NCI-H1930 (cell line): ENCODE measurements at places on chromosomes 5 and 9.
A peak's percentile ranks its signal among the peaks of the same experiment; 100 is the strongest.

GRCh38 chr5:171418982-171419687 lies at the start of gene FGF18:
TSS of gene FGF18 (plus strand) at chr5:171419647. CDS start at chr5:171420200, 553 bp downstream.
- DNase-seq = peak; percentile 41

DNA sequence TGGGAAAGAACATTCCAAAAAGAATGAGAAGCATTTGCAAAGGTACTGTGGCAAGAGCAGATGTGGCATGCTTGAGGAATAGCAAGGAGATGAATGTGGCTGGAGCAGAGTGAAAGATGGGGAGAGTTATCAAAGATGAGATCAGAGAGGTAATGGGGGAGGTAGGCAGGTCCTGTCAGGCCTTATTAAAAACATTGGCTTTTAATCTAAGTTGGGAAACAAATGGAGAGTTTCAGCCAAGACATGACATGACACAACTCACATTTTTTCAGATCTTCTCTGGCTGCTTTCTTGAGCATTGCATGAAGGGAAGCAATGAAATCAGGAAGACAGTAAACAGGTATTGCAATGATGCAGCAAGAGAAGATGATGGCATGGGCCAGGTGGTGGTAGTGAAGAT lies 120.3 kb downstream of the MUSK start:
- no peak for DNase-seq

- no peak for DNase-seq
Measured at GRCh38 chr5:85663708-85664031, 954.1 kb upstream of the COX7C start.

DNA sequence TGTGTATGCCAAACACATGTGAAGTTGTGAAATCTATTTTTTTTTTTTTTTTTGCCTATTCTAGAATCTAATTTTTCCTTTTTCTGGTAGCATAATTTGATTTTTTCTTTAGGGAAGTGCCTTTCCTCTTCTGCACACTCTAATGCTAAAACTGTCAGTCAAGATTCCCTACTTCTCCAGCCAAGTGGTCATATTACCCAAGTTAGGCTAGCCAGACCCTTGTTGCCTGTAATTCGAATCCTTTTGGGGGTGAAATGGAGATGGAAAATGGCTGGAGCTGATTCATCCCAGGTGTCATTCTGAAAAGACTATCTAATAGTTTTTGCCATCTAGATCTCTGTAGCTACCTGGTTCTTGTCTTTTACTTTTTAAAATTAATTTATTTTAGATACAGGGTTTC lies 24.8 kb upstream of the UBAP1 start:
- DNase-seq = no peak

DNA sequence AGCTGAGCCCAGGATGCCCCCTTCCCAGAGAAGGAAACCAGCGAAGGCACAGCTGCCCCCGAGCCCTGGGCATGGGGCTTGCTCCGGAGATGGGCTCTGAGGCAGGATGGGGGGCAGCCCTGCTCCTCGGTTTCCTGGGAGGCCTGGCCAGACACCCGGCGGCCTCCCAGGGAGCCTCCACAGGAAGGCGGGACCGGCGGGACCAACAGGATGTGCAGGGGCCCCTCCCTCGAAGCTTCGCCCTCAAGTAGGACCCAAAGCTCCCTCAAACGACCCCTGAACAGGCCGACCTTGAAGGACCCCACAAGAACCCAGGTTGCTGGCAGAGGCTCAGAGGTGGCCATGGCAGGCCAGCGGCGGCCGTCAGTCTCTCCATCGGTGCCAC lies 11.7 kb downstream of the EXD3 start:
- DNase-seq = no peak

GRCh38 chr5:15007646-15008045 lies 136.1 kb upstream of the ANKH start:
- DNase-seq = no peak

DNA sequence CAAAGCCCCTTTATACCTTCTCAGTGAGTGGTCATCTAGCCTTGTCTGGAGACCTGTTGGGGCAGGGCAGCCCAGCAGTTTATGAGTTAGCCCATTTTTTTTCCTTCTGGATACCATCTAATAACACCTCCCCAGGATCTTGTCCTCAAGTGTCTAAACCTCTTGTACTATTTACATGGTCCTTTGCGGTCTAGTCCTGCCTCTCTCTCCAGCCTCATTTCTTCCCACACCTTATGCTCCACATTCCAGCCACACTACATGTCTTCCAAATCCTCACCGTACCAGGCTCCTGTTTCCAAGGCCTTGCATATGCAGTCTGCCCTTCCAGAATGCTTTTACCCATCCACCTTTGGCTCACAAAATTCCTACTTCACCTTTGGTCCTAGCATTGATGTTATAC lies 77.2 kb downstream of the ADRB2 start:
- DNase-seq = no peak

DNA sequence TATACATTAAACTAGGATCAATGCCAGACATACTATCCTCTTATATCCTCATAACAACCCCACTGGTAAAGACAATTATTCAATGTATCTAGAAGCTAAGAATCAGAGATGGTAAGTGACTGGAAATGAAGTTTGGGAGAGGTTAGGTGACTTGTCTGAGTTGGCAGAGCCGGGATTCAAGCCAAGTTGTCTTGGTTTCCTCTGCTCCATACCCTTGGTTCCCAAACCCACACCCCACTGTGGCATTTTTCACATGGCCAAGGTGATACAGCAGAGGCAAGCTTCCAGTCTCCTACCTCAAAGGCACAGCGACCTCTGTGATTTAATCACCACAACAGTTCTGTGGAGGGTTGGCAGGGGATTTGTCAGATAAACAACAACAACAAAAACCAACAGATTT lies 34.7 kb upstream of the ADRB2 start:
- DNase-seq = no peak

DNA sequence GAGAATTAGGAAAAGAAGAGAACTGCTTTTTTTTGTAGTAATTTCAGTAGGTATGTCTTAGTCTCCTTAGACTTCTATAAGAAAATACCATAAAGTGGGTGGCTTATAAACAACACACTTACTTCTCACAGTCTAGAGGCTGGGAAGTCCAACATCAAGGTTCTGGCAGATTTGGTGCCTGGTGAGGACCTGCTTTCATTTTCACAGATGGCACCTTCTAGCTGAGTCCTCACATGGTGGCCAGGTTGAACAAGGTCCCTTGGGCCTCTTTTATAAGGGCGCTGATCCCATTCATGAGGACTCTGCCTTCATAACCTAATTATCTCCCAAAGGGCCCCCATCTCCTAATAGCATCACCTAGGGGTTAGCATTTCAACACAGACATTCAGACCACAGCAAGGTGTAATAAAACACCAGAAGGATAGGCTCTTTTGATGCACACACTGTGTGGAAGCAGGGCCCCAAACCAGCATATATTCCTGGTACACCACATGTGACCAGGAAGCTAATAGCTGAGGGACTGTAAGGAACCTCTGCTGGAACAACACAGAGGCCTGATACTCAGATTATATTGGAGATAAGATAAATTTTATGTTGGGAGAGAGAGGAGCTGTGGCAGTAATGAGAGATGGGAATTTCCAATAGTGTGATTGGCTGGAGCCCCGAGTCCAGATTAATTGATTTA lies 384.9 kb downstream of the RAB3C start:
- no peak for DNase-seq

- DNase-seq = no peak
Measured at GRCh38 chr5:95283761-95284571, 928 bp downstream of the MCTP1 start.
